Endodermal cell (in vitro differentiated cells): ENCODE measurements at places on chromosomes 1 and 21. TPM values are rescaled to one million over a fixed set of nuclear protein-coding genes. Genes with fewer than 3 reads are reported as not detected.

KLHDC9 gene
- total RNA-seq = 15.2 to 33.4 TPM (median 25.4 TPM) in 3 replicates

DNA sequence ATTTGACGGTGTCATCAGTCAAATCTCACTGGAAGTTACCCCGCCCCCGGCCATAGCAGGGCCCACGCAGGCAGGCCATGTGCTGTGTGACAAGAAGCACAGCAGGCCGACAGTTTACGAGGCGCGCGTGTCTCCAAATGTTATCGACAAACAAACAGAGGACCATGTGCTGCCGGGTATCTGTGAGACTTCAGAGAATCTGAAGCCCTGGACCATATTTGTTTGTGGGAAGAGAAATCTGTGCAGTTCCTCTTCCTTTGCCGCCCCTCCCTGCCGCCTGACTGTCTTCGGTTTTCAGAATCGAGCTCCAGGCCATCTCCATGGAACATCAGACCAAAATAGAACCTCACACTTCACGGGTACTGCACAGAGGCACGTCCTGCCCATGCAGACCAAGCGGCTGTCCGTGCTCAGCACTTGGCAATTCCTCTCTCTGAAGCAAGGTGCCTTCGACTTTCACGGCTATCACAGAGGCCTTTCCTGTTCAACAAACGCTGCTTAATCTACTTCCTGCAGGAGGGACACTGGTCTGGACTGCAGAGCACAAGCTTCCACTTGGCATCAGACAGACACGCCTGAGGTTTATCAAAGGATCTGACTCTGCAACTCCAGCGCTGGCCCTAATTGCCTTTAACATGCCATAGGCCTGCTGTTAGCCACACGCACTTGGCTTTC is 135.7 kb upstream of the KRTAP19-8 start:
- no peak for DNase-seq

GRCh38 chr21:36265431-36265830 is 54.6 kb upstream of the MORC3 start:
- DNase-seq = no peak

DNA sequence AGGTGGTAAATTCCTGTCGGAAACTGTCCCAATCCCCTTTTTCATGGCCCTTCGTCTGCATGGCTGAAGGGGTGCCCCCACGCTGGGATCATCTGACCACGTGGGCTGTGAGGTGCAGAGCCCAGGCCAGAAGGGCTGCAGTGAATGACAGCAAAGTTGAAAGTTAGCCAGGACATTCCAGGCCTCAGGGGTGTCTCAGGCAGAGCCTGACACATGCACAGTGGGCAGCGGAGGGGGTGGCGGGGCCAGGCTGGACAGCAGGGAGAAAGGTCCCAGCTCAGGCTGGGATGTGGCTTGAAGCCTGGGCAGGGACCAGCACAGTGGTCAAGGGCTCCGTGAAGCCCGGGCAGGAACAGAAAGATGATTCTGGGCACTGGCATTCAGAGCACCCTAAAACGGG is 49.6 kb downstream of the GRIK3 start:
- DNase-seq = no peak

TAL1 gene
- 0.07 TPM in 1 of 3 replicates, not detected in the others for total RNA-seq
